ENCODE measurements at places on chromosomes 2 and 18.

- DNase-seq, result no peak
These were observed 122.6 kb downstream of the CABLES1 start for GRCh38 chr18:23257686-23258565.

- DNase-seq, result no peak
These were observed 24.3 kb downstream of the GALNT1 start for GRCh38 chr18:35605686-35606417.

GRCh38 chr2:20103530-20103929, 52.1 kb upstream of the LAPTM4A start:
- DNase-seq, result no peak

DNA sequence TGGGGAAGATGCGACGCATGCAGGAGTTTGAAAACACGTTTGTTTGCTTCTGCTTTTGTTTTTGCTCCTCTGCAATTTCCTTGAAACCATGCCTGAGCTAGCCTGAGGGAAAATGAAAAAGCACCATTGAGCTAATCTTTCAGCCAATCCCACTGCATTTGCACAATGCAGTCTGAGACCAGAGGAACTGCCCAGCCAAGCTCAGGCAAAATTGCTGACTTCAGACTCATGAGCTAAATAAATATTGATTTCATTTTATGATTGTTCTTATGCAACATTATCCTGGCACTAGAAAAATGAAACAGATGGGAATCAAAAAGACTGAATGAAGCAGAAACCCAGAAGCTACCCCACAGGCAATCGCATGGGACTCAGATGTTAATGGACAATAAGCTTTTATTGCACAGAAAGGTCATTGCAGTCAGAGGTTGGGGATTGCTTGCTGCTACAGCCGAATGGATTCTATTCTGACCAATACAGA, 37.0 kb downstream of the TPRKB start:
- no peak for DNase-seq

- no peak for DNase-seq
These were observed 55.9 kb upstream of the EPAS1 start for GRCh38 chr2:46241344-46241743.

DNA sequence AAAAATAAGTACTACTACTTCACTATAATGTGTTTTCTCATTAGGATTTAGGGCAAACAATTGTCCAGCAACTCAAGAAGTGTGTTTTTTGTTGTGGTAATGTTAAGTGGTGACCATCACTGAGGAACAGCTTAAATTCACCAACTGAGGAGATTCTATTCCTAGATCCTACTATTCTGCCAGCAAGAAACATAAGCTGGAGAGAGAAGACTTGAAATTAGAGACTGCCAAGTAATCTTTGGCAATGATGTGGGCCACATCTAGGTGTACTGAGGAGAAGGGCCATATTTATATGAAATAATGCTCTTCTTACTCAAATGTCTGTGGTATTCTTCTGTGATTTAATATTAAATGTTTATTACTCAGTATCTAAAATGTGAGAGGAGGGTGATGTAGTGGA, 44.3 kb upstream of the MSTN start:
- no peak for DNase-seq

GRCh38 chr2:175823002-175823706, 178.9 kb downstream of the LNPK start:
- no peak for DNase-seq

DNA sequence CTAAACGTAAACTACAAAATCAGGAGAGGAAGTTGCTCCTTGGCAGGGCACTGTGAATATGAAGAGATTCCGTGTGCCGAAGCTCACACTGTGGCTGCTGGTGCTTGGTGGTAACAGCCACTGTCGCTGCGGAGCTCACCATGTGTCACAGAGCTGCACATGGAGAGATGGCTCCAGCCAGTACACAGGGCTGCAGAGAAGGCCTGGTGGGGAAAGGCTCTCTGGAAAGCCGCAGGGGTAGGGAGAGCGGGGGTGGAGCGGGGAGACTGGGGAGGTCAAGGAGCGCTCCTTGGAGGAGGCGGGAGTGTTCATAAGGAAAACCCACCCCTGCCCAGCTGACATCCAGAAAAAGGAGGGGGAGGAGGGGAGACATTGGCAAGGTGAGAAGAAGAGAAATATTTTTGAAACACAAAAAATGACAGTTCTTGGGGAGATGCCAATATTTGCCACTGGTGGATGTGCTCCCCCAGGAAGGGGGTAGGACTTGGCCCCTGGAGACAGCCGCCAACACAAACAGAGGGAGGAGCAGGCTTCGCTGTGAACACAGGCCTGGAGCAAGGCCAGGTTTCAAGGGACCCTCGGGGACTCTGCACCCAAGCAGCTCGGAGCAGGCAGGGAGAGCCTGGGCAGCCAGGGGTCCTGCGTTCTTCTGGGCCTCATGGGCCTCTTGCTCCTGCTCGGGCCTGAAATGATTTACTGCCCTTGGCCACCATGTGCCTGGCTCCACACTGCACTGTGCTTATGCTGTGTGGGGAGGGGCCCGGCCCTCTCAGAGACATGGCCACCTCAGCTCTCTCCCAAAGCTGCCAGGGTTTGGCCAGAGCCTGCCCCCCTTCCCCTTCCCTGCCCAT, 102.6 kb upstream of the GLI2 start:
- DNase-seq, result no peak

- DNase-seq, result no peak
These were observed 18.1 kb upstream of the ANTXR1 start for GRCh38 chr2:68994864-68995263.

- no peak for DNase-seq
These were observed 26.8 kb downstream of the MAPK4 start for GRCh38 chr18:50586710-50587109.

GRCh38 chr2:20551260-20551944, 99.5 kb downstream of the HS1BP3 start:
- no peak for DNase-seq
